Hepatocyte (in vitro differentiated cells): ENCODE measurements at places on chromosomes 4 and X.

GRCh38 chr4:74942918-74943253 lies 10.0 kb downstream of the PARM1 start:
- DNase-seq, result no peak

- DNase-seq, result peak; percentile 23
Observed at GRCh38 chr4:81214144-81214880, 710 bp downstream of the PRKG2 start.

DNA sequence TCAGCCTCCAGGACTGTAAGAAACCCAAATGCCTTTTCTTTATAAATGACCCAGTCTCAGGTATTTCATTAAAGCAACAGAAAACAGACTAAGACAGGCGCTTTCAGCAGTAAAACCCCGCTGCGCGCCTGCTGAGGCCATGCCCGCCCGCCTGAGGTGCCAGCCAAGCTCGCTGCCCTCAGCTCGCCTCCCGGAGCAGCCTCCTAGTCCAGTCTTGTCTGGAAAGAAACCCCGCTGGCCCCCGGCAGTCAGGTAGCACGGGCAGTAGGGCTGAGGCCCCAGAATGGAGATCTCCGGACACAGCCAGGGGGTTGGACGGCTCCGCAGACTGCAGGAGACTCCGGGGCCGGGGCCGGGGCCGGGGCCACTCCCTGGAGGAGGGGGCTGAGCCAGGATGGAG lies 31.7 kb downstream of the ZFYVE28 start:
- no peak for DNase-seq

DNA sequence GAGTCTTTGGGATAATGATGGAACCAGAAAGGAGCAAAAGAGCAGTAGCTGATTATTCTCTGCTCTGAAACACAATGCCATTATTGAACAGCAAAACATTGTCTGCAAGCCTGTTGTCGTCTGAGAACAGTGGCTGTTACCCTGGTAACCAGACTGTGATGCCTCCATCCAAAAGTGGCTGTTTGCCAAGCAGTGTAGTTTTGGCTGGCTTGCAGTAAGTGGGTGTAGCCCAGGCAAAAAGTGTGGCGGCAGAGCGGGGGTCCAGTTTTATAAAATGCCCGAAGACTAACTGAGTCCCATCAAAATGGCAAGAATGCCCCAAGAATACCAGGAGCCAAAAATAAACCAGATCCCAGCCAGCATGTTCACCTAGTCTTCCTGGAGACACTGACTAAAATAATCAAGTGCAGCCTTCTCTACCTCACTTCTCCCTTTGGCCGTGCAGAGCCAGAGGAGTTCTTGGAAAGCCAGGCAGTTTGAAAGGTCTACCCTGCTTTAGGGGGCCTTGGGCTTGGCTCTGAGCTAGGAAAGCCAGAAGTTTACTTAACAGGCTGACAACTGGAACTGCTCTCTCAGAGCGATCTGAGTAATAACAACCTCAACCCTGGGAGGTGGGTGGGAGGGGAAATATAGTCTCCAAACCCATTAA lies 2.6 kb downstream of the PLP1 start:
- no peak for DNase-seq

- no peak for DNase-seq
Observed at GRCh38 chrX:100584611-100585010, at the start of gene TNMD. TNMD (plus strand) TSS chrX:100584936; CDS start chrX:100585019, 83 bp downstream.

GRCh38 chr4:154164931-154165839 lies 326.4 kb downstream of the DCHS2 start:
- peak; percentile 16 for DNase-seq

DNA sequence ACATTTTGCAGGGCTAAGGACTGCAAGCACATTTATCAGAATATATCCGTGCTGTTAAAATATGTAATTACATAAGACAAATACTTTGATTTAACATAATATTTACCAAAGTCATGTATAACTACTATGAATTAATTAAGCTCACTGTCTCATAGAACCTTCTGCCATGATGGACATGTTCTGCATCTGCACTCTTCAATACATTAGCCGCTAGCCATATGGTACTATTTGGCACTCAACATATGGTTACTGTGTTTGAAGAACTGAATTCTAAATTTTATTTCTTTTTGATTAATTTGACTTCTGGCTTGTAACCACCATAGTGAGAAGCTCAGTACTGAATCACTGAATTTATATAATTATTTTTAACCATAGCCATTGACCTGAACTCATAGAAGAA lies 427.0 kb upstream of the TRAM1L1 start:
- no peak for DNase-seq
